ENCODE measurements at places on chromosomes 5 and 9.
A peak's percentile ranks its signal among the peaks of the same experiment; 100 is the strongest.

DNA sequence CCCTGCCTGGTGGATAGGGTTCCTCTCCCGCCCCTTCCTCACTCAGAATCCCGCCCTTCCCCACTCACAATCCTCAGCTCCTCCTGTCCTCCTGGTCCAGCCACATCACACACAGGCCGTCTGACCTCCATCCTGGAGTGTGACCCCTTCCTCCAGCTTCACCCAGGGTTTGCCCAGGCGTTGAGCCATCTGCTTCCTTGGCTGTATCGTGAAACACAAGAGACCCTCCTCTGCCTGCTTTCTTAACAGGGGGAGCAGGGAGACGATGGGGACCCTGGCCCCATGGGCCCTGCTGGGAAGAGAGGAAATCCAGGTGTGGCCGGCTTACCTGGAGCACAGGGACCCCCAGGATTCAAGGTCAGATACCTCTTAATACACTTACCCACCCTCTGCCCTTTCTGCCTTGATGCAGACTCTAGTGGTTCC, 32.3 kb upstream of the ORM1 start:
- DNase-seq: no peak

DNA sequence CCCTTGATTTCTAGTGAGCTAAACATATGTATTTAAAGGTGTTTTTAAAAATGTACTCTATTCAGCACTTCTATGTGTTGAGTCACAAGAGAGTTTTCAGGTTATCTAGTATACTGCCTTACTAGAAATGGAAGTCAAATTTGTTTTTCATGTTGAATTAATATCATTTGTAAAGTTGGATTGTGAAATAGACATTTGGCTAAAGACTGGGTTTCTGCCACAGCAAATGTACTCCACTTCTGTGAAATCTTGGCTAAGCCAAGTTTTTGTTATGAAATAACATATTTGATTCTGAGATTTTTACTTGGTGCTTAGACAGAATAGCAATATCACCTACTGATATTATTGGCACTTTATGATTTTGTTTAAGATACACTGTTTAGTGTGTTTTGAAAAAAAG, 106.0 kb downstream of the CWC27 start:
- no peak for DNase-seq

- no peak for DNase-seq
These were observed 940 bp upstream of the CAMK4 start for GRCh38 chr5:111223101-111223786.

DNA sequence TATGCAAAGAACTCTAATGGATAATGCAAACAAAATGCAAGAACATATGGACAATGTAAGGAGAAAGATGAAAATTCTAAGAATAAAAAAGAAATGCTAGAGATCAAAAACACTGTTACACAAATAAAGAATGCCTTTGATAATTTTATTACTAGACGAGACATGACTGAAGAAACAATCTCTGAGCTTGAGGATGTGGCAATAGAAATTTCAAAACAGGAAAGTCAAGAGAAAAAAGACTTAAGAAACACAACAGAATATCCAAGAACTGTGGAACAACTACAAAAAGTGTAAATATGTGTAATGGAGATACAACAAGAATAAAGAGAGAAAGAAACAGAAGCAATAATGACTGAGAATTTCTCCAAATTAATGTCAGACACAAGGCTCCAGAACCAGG, 140.5 kb upstream of the ACOT12 start:
- no peak for DNase-seq

DNA sequence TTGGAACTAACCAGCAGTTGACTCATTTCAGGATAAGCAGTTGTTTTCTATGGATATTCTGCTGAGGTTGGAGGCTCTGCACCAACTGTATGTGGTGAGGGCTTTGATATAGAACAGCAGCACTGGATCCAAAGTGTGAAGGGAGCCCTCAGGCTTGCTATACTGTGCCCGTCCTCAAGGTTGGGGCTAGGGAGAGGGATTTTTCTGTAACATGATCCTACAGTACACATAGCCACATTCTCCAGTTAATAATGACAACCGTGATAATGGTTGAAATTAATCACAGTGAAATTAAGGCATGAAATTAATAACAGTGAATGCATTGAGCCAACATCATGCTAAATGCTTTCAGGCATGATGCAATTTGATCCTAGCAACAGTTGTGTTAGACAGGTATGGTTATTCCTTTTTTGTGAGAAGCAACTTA, 36.7 kb downstream of the ARHGAP26 start:
- DNase-seq: no peak

DNA sequence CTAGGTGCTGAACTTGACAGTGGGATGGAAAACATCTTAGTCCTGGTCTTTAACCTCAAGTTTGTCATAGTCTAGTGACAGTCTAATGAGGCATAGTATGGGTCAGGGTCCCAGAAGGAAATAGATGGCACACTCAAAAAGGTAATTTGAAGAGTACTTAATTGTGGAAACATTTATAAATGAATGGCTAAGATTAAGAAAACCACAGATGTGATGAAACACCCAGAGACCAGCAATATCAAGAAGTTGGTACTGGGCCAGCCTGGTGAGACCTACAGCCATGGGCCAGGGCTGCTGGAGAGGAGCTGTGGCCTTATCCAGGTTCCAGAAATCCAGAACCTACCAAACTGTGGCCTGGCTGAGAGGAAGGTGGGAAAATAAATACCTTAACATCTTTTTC, 93.5 kb upstream of the ATG10 start:
- DNase-seq: no peak

- no peak for DNase-seq
These were observed 140.9 kb upstream of the PIK3R1 start for GRCh38 chr5:68074633-68075032.

GRCh38 chr5:111070272-111071134, 1.0 kb upstream of the TSLP start:
- peak; percentile 17 for DNase-seq

GRCh38 chr5:62561896-62562295, 16.7 kb upstream of the LRRC70 start:
- no peak for DNase-seq

DNA sequence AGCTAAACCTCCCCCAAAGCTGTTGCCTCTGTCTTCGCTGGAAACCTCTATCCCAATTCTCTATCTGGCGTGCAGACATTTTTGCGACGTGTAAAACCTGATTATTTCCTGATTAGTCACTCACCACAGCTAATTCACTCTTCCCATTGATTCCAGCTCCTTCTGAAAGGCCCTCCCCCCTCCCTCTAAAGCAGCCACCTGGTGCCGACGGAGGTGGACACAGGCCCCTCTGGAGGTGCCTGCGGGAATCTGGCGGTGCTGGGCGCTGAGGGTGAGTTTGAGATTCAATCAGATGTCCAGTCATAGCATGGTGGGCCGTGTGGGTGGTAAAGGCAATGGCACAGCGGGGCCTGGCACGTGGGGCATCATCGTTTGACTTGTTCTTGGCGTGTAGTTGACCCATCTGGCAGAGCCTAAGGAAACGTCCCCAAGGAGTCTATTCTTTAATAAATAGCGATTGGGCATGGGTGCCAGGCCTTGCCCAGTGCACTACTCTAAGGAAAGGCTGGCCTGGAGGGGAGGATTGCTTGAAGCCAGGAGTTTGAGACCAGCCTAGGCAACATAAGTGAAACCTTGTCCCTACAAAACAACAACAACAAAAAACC, 271.1 kb upstream of the MVB12B start:
- no peak for DNase-seq

DNA sequence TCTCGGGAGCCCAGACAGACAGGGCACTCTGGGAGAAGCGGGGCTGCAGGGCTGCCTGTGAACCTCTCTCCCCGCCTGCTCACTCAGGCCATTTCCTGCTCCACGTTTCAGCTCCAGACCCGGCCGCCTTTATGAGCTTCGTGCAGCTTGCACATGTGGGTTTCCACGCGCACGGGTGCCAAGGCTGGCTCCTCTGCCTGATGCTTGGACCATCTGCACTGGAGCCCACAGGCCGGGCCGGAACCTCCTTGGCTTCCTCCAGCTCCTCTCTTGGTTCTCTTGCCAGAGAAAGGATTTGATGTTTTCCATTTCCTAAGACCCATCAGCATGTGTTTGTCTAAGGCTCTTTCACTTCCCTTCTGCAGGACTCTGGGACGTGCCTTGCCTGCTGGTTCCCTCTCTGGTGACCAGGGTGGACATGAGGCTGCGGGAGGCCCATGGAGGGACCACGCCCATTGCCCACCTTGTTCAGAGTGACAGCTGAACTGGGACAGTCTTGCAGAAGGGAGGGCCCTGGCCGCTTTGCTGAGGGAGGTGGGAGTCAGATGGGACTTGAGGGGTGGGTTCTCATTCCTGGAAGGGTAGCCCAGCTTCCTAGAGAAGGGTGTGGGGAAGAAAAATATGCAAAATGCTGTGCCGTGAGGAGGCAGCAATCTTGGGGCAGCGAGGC, 23.3 kb upstream of the COL5A1 start:
- no peak for DNase-seq

DNA sequence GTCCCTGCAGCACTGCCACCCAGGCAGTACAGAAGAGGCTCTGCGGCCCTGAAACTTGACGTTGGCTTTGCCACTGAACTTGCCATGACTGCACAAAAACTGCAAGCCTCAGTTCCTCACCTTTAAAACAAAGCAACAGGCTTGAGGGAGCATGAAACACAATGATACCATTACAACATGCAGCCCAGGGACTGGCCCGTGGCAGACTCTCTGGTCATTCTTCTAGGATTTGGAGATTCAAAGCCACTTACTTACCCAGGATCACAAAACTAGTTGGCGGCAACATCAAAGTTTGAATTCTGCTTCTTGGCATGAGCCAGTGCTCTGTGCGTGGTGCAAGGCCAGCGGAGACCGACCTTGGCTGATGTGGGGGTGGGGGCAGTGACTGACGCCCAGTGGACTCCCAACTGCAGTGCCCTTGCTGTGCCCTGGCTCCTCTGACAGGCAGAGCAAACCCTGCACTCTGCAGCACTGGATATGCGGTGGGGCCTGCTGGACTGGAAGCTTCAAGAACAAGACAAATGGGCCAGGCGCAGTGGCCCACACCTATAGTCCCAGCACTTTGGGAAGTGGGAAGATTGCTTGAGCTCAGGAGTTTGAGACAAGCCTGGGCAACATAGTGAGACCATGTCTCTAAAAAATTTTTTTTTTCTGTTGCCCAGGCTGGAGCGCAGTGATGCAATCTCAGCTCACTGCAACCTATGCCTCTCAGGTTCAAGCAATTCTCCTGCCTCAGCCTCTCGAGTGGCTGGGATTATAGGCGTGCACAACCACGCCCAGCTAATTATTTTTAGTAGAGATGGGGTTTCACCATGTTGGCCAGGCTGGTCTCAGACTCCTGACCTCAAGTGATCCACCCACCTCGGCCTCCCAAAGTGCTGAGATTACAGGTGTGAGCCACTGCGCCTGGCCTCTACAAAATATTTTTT, 18.9 kb downstream of the SQSTM1 start:
- DNase-seq: no peak

- no peak for DNase-seq
These were observed 148.7 kb downstream of the LURAP1L start for GRCh38 chr9:12923468-12924009.

GRCh38 chr5:143241892-143242291, 161.6 kb downstream of the NR3C1 start:
- DNase-seq: no peak
